ENCODE measurements at places on chromosomes 3 and 15.

DNA sequence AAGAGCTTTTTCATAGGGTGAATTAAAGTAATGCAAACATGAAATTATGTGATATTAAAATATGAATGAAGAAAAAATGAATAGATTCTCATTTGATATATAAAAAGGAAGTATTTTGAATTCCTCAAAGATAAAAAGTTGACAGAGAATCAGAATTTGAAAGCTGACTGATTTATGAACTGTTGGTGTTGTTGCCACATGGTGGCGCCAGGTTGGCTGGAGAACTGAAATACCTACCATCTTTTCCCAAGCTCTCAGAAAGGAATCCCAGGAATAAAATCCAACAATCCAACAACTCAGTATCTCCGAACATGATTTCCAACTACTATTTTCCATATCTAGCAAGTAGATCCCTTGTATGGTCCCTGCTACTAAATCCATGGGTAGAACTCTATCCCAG lies 3.1 kb downstream of the MYRIP start:
- no peak for DNase-seq

GRCh38 chr15:94021621-94022320 lies 209.6 kb upstream of the MCTP2 start:
- DNase-seq: no peak

DNA sequence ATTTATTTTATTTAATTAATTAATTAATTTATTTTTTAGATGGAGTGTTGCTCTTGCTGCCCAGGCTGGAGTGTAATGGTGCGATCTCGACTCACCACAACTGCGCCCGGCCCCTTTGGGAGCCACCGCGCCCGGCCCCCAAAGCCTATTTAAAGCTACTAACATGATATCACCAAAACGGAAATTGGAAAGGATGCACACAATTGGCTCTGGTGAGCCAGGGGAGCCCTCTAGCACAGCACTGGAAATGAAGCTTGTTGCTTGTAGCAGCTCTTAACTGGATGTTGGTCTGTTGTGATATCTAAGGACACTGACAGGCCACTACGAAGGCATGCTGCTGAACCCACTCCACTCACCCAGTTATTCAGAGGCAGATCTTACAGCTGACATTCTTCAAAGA lies 104.5 kb downstream of the IGF2BP2 start:
- no peak for DNase-seq

- no peak for DNase-seq
Measured at GRCh38 chr3:192332386-192333291, 394.7 kb downstream of the FGF12 start.

DNA sequence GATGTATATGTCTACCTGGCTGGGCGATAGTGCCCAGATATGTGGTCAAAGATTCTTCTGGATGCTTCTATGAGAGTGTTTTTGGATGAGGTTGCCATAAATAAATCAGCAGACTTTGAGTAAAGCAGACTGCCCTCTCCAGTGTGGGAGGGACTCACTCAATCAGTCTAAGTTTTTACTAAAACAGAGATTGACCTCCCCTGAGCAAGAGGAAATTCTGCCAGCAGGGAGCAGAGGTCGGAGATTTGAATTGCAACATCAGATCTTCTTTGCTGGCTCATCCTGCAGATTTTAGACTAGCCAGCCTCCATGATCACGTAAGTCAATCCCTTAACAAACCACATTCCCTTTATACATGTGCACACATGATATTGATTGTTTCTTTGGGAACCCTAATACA lies 300.9 kb downstream of the MCTP2 start:
- DNase-seq: no peak

DNA sequence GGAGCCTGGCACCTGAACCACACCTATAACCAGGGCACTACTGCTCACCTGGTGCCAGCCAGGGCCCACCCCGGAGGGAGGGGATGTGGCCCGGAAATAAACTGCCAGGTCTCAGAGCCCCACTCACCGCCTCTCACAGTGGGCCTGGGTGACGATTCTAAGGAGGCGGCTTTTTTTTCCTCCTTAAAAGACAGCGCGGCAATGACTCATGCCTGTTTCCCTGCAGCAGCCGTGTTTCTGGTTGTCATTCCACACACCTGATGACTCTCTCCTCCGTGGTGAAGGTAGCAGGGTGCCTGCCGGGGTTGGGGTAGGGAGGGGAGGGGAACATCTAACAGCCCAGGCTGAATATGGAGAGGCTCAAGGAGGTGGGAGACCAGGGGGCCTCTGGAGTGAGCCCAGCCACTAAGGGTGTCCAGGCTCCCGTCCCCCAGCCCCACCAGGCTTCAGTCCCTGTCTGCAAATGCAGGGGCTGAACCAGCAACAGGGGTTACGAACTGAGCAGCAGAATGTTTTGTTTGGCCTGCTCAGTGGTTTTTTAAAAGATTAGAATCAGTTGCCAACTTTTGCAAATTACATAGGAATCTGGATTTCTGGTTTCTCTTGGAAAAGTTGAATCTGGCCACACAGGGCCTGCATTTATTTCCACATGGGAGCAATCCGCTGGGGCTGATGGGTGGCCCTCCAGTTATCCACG lies 127.3 kb upstream of the LINGO1 start:
- DNase-seq: no peak

- DNase-seq: no peak
Measured at GRCh38 chr3:63609408-63609807, 43.1 kb upstream of the SNTN start.

GRCh38 chr15:73991260-73991659 lies 835 bp downstream of the STOML1 start:
- DNase-seq: no peak

DNA sequence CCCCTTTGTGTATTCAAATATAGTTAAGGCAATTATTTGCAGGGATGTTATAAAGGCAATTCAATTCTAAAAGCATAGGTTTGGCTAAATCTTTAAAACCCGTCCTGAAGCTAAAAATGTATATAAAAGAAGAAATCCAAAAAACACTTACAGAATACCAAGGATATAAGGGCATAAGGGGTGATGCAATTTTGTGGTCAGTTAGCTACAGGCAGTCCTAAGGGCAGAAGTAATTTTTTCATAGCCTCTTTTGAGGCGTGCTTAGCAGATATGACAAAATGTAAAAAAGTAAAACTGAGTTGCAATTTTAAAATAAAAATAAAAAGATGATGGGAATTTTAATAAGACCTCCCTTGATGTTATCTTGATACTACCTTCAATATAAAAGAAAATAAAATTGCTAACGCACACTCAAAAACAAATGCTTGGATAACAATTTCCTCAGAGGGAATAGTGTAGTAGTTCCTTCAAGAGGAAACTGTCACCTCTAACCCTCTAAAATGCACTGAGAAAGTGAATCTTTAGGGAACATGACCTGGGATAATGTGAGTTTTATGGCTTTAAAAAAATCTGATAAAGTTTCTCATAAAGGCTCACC lies 104.2 kb downstream of the MYH15 start:
- DNase-seq: no peak

GRCh38 chr15:66644869-66645268 lies 57.2 kb upstream of the SMAD6 start:
- no peak for DNase-seq

GRCh38 chr3:69364354-69364753 lies 21.5 kb downstream of the FRMD4B start:
- no peak for DNase-seq

GRCh38 chr3:109353057-109353456 lies 15.7 kb upstream of the DPPA4 start:
- DNase-seq: no peak

GRCh38 chr15:66738595-66738994 lies 36.6 kb downstream of the SMAD6 start:
- no peak for DNase-seq

GRCh38 chr3:134751831-134752230 lies 43.2 kb upstream of the EPHB1 start:
- no peak for DNase-seq

GRCh38 chr3:62361824-62362223 lies 11.5 kb downstream of the FEZF2 start:
- no peak for DNase-seq

GRCh38 chr15:27973886-27974285 lies 125.2 kb downstream of the OCA2 start:
- DNase-seq: no peak

Measured in stimulated activated CD4-positive, alpha-beta T cell treated with anti-CD3 and anti-CD28 coated beads, Interleukin-2, amount 100 ng/mL, for 48 hours (primary cell).